ENCODE measurements at places on chromosomes 7 and 10.

DNA sequence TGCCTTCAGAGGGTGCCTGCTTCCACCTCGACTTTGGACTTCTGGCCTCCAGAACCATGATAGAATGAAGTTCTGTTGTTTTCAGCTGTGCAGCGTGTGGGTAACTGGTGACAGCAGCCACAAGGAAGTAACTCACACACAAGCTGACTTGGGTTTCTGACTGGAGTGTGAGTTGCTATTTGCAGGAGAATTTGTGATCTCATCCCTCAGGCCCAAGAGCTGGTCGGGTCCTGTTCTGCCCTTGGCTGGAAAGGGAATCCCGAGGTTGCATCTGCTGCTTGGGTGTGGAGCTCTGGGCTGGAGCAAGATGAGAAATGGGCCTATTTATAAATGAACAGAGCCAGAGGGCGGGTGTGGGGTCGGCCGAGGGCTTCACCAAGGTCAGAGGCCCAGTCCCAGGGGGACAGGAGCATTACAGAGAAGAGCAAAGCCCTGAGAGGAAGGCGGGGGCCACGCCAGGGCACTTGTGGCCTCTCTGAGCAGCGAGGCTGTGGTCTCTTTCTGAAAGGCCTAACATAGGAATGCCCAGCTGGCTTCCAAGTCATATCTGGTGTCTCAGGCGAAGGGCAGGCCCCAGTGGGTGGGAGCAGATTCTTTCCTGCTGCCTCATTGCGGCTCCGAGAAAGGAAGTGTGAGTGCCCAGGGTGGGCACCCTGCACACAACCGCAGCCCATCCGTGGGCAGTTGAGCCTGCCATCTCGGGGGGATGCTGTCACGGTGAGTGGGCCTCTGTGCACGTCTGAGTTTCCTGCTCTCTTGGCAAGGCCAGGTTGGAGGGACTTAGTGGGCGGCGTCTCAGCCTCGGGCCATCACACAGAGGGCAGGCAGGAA, 26.5 kb upstream of the C10orf71 start:
- no peak for DNase-seq

DNA sequence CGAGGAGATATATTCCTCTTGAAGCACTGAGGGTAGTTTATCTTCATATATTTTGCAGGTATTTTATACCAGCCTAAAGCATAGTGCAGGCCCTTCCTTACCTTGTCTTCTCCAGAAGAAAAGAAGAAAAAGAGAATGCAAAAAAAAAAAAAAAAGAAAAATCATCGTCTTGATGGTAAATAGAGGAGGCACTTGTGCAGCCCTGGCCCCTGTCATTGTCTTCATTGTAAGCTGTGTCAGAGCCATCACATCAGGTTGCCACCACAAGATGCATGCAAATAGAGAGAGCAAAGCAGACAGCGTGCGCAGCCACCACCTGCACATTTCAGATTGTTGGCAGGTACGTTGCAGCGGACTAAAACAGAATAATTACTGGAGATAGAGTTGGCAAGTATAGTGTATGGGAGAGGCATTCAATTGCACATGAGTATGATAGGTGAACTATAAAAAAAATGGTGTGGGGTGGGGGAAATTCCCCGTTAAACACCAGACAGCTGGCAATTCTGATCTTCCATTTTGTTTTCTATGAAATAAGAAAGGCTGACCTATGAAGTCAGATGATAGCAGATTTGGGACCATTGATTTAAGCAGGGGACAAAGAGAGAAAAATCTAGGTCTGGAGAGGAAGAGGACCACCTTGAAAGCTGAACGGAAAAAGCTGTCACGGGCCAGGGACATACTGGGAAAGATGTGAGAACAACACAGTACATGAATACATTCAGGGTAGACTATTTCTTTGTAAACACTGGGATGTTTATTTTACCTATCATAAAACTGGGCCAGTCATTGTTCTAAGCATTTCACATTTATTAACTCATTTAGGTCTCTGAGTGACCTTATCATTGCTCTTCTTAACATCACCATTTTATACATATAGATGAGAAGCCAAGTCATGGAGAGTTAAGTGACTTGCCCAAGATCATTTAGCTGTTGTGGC, 306.3 kb upstream of the SP8 start:
- no peak for DNase-seq

DNA sequence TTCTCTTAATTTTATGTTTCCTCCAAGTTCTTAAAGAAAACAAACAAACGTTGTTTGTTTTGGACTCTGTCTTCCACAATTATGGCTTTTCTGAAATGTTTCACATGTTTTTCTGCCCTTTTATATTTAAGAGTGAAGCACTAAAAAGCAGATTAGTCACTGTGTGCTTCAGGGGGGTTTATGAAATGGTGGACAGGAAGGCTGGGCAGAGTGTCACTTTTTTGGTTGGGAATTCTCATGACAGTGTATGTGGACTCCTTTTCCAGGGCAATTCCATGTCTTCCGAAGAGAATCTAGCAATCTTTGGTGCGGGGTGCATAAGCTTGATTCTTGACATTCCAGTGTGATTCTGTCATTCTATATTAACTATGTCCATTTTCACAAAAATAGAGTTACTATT, 669.4 kb downstream of the PARD3 start:
- no peak for DNase-seq

GRCh38 chr7:36692456-36692855, 31.8 kb downstream of the AOAH start:
- DNase-seq = peak; percentile 34

GRCh38 chr7:138465046-138465445, 5.0 kb downstream of the TRIM24 start:
- no peak for DNase-seq

- no peak for DNase-seq
Observed at GRCh38 chr7:81277691-81278090, 358.8 kb upstream of the SEMA3C start.

Measured in CD4-positive, alpha-beta T cell treated with Interferon alpha-2 for 1 hour (primary cell).